ENCODE measurements at places on chromosomes 7 and 10. TPM values are rescaled to one million over a fixed set of nuclear protein-coding genes. Genes with fewer than 3 reads are reported as not detected.

DNA sequence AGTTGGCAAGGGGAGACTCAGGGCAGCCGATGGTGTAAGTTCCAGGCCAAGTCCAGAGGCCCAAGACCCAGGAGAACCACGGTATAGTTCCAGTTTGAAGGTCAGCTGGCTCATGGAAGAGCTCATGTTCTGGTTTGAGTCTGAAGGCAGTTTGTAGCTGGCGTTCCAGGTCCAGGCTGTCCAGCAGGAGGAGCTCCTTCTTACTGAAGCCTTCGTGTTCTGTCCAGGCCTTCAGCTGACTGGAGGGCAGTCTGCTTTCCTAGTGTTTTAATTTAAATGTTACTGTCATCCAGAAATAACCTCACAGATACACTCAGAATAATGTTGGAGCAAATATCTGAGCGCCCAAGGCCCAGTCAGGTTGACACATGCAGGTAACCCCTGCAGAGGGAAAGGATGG, 4.2 kb downstream of the SUN1 start:
- H3K27ac ChIP-seq, result peak overlapping the region; percentile 31
- no peak overlapping the region for H3K4me3 ChIP-seq
- no peaks in the 10 kb centered on the region for H3K27me3 ChIP-seq
- no peaks in the 10 kb centered on the region for H3K36me3 ChIP-seq
- H3K4me1 ChIP-seq, result peaks cover 3% of the 10 kb centered on the region

DNA sequence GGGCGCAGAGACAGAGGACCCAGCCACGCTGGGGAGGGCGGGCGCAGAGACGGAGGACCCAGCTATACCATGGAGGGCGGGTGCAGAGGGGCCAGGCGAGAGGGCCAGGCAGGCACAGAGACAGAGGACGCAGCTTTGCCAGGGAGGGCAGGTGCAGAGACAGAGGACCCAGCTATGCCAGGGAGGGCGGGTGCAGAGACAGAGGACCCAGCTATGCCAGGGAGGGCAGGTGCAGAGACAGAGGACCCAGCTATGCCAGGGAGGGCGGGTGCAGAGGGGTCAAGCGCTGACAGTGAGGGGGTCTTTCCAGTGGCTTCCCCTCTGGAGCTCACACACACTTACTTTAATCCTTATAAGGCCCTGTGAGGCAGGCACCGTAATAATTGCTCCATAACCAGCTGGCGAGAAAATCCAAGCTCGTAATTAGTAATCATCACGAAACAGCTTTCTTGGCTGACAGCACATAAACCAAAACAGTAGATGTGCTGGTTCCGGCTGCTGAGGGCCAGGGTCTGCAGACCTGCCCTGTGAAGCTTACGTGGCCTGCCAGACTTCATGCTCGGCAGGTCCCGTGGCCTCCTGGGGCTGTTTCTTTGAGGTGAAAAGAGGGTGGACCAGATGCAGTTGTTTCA, 137.2 kb downstream of the VIPR2 start:
- H3K27me3 ChIP-seq, result no peaks in the 10 kb centered on the region
- no peaks in the 10 kb centered on the region for H3K4me1 ChIP-seq
- H3K27ac ChIP-seq, result no peak overlapping the region
- no peaks in the 10 kb centered on the region for H3K36me3 ChIP-seq
- no peak overlapping the region for H3K4me3 ChIP-seq
- no peak for DNase-seq

- no peak for DNase-seq
- H3K27ac ChIP-seq, result no peak overlapping the region
- H3K36me3 ChIP-seq, result no peaks in the 10 kb centered on the region
- H3K27me3 ChIP-seq, result no peaks in the 10 kb centered on the region
These were observed 212.4 kb upstream of the YAE1 start for GRCh38 chr7:39353615-39354376.

- no peaks in the 10 kb centered on the region for H3K27me3 ChIP-seq
- H3K4me3 ChIP-seq, result peak overlapping the region; percentile 72
- DNase-seq, result no peak
- H3K27ac ChIP-seq, result peak overlapping the region; percentile 93
These were observed 620 bp downstream of the BET1 start for GRCh38 chr7:94003446-94004023.

GRCh38 chr7:47636081-47636432, 54.1 kb upstream of the TNS3 start:
- DNase-seq, result no peak
- H3K4me3 ChIP-seq, result no peak overlapping the region
- H3K36me3 ChIP-seq, result no peaks in the 10 kb centered on the region
- no peaks in the 10 kb centered on the region for H3K4me1 ChIP-seq

DNA sequence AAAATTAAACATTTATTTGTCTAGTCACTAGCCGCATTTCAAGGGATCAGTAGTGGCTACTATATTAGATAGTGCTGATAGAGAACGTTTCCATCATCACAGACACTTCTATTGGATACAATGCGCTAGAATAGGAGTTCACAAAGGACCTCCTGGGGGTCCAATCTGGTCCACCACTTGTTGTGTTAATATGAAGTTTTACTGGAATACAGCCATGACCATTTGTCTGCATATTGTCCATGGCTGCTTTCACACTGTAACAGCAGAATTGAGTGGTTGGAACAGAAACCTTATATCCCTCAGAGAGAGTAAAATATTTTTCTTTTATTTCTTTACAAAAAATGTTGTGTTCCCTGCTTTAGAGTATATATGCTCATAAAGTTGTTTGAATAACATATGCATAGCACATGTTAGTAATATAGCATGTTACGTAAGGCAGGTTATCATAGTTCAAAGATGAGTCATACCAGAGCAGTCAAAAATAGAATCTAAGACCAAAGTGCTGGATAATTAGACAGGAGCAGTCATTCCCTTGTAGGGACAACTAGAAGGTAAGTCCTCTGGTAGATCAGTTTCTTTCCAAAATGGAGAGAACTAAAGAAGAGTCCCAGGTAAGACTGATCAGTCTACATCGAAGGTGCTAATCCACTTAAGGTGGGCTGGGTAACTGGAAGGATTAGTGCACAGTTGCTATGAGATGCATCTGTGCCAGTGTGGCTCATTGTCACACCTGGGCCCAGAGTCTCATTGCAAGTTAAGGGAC, 14.9 kb downstream of the BZW2 start:
- no peaks in the 10 kb centered on the region for H3K4me1 ChIP-seq
- H3K27ac ChIP-seq, result no peak overlapping the region
- H3K36me3 ChIP-seq, result no peaks in the 10 kb centered on the region

DNA sequence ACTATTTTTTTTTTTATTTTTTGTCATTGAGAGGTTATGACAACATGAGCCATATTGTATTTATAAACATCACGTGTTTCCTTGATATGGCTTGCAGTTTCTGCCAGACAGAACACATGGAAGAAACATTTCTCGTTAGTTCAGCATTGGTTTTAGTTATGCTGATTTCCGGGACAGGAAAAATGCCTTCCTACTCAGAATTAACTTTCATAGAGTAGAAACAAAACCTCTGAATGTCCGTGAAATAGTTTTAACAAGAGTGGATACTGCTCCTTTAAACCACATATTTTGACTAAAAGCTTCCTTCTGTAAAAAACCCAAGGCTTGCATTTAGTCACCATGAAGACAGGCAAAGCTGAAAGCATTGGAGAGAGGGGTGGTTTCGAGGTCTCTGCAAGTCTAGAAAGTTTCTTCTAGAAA, 240.4 kb downstream of the KIAA1217 start:
- H3K36me3 ChIP-seq, result no peaks in the 10 kb centered on the region
- no peaks in the 10 kb centered on the region for H3K27me3 ChIP-seq
- no peak for DNase-seq
- H3K4me1 ChIP-seq, result peaks cover 5% of the 10 kb centered on the region
- peak overlapping the region; percentile 28 for H3K27ac ChIP-seq

GRCh38 chr7:110871856-110872255, 219.1 kb upstream of the LRRN3 start:
- H3K36me3 ChIP-seq, result no peaks in the 10 kb centered on the region
- no peak for DNase-seq
- no peak overlapping the region for H3K27ac ChIP-seq
- H3K4me3 ChIP-seq, result no peak overlapping the region
- no peaks in the 10 kb centered on the region for H3K27me3 ChIP-seq

- no peaks in the 10 kb centered on the region for H3K36me3 ChIP-seq
- H3K4me3 ChIP-seq, result no peak overlapping the region
- DNase-seq, result no peak
These were observed 857.3 kb upstream of the ZWINT start for GRCh38 chr10:57218382-57218781.

- H3K27me3 ChIP-seq, result no peaks in the 10 kb centered on the region
- no peak overlapping the region for H3K4me3 ChIP-seq
- no peak overlapping the region for H3K27ac ChIP-seq
- no peaks in the 10 kb centered on the region for H3K36me3 ChIP-seq
- peak; percentile 82 for DNase-seq
These were observed 517.5 kb upstream of the GALNT17 start for GRCh38 chr7:70614237-70615045.

DNA sequence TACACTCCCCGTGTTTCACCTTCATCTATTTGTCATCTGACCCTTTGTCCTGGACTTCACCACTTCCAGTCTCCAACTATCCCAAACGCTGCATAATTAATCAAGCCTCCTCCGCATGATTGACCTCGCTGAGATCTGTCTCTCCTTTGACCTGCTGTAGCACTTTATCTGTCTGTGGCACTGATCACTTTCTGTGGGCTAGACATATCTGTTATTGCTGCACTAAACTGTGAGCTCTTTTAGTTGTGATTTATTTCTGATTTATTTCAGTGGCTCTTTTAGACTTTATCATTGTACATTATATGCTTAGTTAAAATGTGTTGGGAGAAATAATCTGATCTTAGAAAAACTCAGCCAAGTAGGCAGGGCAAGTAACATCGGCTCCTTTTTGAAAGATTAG, 91.9 kb upstream of the GATA3 start:
- H3K4me3 ChIP-seq, result no peak overlapping the region
- no peaks in the 10 kb centered on the region for H3K27me3 ChIP-seq
- H3K27ac ChIP-seq, result no peak overlapping the region

DNA sequence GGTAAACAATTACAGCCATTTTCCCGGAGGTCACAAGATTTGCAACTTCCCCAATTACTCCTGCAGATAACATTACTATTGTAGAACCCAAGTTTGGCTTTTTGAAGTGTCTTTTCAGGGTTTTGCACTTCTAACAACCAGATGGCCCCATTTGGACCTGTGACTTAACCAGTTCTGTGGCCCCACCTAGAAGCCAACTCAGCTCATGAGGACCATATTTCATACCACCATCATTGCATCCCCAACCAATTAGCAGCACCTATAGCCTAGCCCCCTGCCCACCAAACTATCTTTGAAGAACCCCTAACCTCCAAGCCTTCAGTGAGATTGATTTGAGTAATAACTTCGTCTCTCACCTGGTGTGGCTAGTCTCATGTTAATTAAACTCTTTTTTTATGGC, 51.3 kb upstream of the WDR11 start:
- no peak overlapping the region for H3K27ac ChIP-seq
- DNase-seq, result no peak
- no peaks in the 10 kb centered on the region for H3K4me1 ChIP-seq
- H3K27me3 ChIP-seq, result no peaks in the 10 kb centered on the region

DNA sequence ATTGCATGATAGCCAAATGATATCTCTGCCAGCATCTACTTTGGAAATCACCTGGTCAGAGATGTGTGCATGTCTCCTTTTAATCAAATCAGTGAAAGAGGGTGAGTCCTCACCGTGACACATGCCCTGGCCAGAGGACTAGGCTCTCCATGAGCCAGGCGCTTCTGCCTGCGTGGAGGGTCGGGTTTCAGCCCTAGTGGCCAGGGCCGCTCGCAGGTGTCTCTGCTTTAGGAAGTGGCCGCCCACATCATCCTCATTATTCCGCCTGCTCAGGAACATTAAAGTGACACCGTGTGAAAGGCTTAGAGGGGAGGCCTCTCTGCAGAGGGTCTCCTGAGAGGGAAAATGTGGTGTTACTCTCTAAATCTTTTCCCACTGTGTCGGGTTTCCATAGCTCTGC, 173.6 kb upstream of the PRKCQ start:
- H3K4me1 ChIP-seq, result no peaks in the 10 kb centered on the region
- H3K4me3 ChIP-seq, result no peak overlapping the region
- no peaks in the 10 kb centered on the region for H3K27me3 ChIP-seq
- no peak overlapping the region for H3K27ac ChIP-seq
- no peak for DNase-seq
- H3K36me3 ChIP-seq, result no peaks in the 10 kb centered on the region

DNA sequence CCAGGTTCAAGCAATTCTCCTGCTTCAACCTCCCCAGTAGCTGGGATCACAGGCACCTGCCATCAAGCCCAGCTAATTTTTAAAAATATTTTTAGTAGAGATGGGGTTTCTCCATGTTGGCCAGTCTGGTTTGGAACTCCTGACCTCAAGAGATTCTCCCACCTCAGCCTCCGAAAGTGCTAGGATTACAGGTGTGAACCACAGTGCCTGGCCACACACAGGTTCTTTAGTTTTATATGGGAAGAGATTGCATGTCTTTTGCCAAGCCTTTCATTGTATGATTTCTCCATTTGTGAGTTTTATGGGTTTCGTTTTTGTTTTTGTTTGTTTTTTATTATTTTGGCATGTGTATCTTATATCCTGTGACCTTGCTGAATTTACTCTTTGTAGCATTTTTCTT, 40.9 kb downstream of the C1GALT1 start:
- no peak overlapping the region for H3K27ac ChIP-seq
- DNase-seq, result no peak
- no peaks in the 10 kb centered on the region for H3K27me3 ChIP-seq
- H3K36me3 ChIP-seq, result no peaks in the 10 kb centered on the region

DNA sequence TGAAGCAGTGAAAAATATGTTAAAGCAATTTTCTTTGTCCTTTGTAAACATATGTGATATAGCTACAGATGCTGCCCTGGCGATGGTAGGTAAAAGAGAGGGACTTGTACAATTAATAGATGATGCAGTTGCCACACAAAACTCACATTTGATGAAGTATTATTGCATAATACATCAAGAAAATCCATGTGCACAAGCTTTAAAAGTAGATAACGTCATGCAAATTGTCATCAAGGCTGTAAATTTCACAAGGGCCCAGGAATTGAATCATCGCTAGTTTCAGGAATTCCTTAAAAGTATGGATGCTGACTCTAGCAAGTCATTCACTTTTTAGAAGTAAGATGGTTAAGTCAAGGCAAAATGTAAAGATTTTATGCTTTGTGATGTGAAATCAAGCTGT, 10.0 kb downstream of the CYP3A5 start:
- no peak overlapping the region for H3K4me3 ChIP-seq
- no peak overlapping the region for H3K27ac ChIP-seq
- H3K4me1 ChIP-seq, result no peaks in the 10 kb centered on the region
- peaks cover 16% of the 10 kb centered on the region for H3K36me3 ChIP-seq
- no peaks in the 10 kb centered on the region for H3K27me3 ChIP-seq

- no peak for DNase-seq
- no peak overlapping the region for H3K27ac ChIP-seq
- H3K4me3 ChIP-seq, result no peak overlapping the region
- no peaks in the 10 kb centered on the region for H3K27me3 ChIP-seq
- H3K4me1 ChIP-seq, result no peaks in the 10 kb centered on the region
These were observed 35.8 kb upstream of the GNAI1 start for GRCh38 chr7:80098795-80099194.

The RGR gene
- not detected for total RNA-seq

The HMX2 gene
- total RNA-seq, result not detected

The GOLGA7B gene
- total RNA-seq, result 0.18 TPM

The FOXI2 gene
- not detected for total RNA-seq

The SLC26A3 gene
- total RNA-seq, result 2.8 TPM

The HOXA1 gene
- total RNA-seq, result 0.12 TPM

The ITPRID1 gene
- total RNA-seq, result not detected

Data from right lobe of liver (tissue), 6 donors.